ENCODE measurements at places on chromosomes 2 and 18.
A peak's percentile ranks its signal among the peaks of the same experiment; 100 is the strongest.

DNA sequence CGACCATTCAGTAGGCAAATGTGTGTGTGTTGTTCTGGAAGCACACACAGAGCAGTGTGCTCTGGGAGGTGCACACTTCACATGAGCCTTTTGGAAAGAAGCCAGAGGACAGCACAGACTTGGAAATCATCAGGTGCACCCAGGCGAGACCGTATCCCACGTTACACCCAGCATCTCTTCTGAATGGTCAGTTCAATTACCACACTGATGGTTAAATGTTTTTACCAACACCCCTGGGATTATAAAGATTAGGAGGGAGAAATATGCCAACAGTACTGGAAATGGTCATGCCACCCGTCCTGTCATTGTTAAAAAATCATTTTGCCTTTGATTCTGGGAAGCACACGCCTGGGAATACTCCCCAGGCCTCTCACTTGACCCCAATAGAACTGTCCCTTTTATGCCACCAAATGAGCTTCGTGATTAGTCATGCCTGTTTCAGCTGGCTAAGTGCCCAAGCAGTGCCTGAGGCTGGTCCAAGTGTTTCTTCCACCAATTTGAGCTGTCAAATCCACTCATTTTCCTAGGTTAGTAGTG lies 183.7 kb downstream of the NRP2 start:
- DNase-seq, result peak; percentile 88

GRCh38 chr2:67840460-67841068 lies 222.2 kb downstream of the C1D start:
- peak; percentile 72 for DNase-seq

GRCh38 chr18:36017232-36017631 lies 44.8 kb downstream of the RMP24 start:
- no peak for DNase-seq

DNA sequence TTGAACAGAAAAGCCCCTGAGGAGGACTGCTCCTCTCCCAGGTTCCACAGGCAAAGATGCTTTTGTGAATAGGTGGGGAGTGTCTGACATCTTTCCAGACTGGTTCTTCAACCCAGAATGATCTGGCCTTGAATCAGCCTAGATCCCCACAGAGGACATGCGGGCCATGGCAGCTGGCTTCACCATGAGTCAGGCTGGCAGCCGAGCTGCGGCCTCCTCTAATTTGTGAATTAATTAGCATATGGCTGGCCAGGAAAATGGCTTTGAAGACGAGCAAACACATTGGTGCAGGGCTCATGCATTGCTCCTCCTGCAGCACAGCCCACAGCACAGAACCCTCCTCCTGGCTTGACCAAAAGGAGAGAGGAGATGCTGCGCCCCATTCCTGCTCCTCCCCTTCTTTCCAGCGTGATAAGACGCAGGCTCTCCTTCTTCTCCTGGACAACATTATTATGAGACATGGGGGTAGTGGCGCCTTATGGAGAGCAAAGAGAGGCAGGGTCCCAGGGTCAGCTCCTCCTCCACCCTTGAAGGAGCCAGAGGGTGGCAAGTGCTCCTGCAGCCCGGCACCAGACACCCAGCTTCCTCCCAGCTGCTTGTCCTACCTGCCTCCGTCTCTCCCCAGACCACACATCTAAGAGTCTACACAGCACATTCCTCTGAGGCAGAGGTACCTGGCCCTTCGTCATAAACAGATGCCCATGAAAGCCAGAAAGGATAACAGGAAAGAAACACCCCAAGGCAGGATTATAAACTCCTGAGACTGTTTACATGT lies 66.7 kb downstream of the EDAR start:
- DNase-seq, result no peak

DNA sequence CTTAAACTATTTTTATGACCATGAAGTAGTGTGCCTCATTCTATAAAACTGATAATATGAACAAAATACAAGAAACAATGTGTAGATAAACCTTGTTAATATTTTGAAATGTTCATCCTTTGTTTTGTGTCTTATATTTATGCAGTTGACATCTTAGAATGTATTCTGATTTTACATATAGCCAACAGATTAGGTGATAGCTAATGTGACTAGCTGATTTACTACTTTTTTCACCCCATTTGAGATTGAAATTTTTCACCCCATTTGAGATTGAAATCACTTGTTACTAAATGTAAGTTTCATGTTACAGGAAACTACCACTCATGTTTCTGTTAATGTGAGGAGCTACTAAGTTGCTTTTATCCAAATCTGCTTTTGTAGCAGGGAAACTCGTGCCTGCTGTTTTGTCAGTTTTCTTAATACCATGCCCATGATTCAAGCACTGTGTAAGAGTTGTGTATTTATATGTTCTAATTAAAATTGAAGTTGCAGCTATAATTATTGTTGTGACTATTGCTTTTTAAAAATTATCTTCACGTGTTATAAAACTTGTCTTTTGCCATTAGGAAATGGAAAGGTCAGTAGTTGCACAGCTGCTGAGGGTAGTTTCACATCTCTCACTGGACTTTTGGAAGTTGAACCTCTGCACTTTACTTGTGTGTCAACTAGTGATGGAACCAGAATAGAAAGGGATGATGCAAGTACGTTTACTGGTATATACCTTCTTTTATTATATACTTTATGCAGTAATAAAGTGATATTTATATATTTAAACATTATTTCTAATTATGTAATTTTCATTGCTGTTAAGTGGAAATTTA lies 96.6 kb downstream of the BIRC6 start:
- no peak for DNase-seq

DNA sequence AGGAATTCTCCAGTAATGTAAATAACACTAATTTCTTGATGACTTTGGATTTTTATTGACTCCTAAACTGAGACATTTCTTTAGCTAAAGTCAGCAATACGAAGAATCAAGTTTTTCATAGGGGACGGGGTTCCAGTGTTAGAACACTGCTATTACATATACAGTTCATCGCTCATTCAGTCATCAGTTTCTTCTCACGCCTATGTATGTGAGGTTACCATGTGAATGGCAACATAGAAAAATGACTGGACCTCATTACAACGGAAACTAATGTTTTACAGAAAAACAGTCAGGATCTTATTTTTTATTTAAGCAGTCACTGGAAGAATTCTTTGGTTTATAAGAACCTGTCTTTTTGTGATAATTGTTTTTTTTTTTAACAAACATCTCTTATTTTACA lies 56.4 kb downstream of the THADA start:
- no peak for DNase-seq

- DNase-seq, result no peak
These were observed 8.0 kb upstream of the ZC3H8 start for GRCh38 chr2:112262876-112263275.

DNA sequence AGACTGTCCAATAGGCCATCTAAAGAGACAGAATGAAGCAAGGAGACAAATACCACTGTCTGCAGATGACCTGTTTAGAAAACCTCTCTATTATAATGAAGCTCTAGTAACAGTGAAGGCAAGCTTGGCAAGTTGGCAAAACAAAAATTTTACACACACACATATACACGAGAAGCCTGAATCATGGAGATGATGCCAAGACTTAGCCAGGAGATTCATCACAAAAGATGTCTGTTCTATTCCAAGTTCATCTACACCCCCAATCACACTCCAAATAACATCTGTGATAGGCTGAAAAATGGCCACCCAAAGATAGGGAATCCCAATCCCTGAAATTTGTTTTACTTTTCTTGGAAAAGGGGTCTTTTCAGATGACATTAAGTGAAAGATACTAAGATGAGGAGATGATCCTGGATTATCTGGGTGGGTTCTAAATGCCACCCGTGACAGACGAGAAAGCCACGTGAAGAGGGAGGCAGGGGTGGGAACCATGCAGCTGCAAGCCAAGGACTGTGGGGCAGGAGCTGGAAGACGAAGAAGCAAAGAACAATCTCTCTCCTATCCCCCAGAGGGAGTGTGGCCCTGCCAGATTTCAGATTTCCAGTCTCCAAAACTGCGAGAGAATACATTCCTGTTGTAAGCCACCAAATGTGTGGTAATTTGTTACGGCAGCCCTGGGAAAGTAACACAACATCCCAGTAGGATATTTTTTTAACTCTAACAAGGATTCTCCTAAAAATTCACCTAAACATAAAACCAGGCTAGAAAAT lies 20.0 kb downstream of the HDLBP start:
- DNase-seq, result no peak

DNA sequence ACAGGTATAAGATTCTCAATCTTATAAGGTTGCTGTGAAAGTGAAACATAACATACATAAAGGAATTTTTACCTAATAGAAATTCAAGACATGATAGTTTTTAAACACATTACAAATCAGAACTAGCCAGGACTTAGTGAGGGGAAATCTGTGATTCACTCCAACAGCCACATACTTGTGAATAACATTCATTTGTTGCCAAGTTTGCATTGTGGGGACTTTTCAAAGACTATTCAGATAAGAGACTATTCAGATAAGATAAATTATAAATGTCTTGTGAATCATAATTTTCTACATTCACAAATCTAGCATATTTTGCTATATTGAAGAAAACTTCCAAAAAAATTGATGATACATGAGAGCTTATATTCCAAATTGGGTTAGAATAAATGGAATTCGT lies 345.3 kb upstream of the CDH20 start:
- DNase-seq, result no peak

- DNase-seq, result no peak
These were observed 141.8 kb upstream of the ALKAL2 start for GRCh38 chr2:429575-430254.

DNA sequence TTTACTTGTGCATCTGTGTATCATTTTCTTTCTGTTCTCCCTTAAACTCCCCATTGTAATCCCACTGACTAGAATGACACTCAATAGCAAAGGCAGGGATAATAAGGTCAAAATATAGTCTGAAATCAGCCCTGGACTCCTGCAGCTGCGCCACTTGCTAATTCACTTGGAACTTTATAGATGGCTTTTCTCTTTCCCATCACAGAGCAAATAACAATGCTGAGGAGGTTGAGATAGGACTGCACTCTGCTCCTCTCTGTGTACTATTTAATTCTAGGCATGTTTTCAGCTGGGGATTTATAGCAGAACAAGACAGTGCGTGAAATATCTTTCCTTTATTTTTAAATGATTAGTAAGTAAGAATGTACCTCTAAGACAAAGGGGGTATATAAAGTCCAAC lies 324.2 kb downstream of the LNPK start:
- no peak for DNase-seq

DNA sequence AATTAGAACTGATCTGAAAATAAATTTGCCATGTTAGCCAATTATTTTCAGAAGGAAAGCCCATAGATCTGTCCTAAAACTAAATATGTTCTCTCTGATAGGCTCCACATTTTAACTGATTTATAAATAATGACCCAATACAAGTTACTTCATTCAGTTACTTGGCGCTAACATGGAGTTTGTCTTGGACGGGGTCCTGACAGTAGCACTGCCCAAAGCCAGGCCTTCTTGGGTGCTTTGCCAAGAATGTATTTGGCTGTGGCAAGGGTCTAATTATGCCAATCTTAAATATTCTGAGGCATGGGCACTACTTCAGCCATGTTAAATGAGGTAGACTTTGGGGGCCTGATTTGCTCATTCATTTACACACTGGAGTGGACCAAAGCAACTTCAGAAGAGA lies 135.0 kb upstream of the PKDCC start:
- no peak for DNase-seq

- no peak for DNase-seq
These were observed 75.4 kb downstream of the CD8B2 start for GRCh38 chr2:106562268-106563186.

DNA sequence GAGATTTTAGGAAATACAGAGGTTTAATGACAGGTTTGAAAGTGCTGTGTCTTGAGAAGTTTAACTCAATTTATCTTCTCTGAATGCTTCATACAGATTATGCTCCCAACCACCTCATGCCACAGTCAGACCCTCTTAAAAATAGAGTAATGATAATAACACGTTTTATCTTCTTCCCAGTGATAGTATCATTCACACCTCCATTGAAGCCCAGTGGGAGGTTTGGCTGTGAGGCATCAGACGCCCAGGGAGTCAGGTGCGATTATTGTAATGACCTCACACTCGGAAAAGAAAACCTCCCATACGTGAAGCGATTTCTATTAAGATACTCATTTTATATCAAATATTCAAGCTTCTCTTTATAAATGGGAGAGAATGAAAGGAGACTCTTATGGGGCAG lies 366.3 kb downstream of the SETBP1 start:
- DNase-seq, result no peak

DNA sequence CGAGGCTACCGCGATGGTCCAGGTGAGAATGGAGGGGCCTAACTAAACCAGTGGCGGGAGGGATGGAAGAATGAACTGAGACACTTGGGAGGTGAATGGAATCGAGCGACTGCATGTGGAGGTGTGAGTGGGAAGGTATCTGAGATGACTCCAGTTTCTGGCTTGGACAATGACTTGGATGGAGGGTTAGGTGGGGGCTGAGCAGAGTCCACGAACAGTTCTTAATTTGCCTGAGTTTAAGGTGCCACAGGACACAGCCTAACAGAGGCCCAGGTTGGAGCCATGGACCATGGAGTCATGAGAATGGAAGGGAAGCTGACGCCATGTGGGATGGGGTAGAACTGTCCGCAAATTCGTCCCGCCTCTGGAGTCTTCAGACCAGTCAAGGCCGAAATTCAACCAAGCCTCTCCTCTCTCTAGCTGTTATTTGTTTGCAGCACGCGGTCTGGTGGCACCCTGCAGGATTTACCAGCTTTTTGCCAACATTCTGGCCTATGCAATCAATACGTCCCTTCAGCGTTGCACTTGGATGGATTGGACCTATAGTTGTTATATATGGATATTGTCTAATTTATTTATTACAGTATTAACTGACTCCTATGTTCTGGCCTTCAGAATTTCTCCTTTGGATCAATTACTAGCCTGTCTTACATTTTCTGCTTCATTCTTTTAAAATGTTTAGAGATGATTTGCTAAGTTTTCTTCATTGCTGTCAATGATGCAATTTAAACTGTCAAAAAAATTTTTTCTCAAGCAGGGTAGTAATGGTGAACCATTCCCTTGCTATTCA lies 940 bp upstream of the BOLA3 start:
- no peak for DNase-seq

GRCh38 chr2:128584296-128584890 lies 265.7 kb upstream of the HS6ST1 start:
- no peak for DNase-seq

DNA sequence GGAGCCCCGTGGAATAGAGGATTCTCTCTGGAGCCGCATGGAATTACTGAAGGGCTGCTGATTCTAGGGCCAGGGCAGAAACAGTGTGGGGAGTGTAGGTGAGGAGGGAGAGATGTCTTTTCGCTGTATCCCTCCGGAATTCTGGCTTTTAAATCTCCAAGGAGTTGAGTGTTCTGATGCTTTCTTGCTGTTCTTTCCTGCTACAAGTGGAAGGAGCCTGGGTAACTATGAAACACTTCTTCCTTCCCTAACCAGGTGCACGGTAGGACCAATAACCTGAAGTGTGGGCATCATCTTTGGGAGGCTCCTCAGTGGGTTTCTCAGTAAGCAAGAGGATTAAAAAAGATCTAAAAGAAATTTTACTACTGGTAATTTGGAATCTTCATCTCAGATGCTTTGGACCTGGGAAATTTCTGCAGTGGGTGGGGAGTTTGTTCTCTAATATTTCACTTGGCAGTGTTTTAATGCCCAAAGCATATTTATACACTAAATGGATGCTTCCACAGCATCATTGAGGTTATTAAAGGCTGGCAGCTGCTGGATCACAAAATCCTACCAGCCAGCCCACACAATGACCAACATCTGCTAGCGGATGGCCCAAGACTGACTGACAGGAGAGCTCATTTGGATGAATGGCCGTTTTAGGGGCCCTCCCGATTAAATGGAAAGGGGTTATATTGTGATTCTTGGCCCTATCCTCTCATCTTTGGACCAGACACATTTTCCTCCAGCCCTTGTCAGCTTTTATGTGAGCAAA lies 2.1 kb downstream of the EML6 start:
- DNase-seq, result no peak

- DNase-seq, result no peak
These were observed 89.6 kb downstream of the ACAA2 start for GRCh38 chr18:49723648-49724180.

GRCh38 chr2:145638675-145639074 lies 1118.8 kb upstream of the ZEB2 start:
- DNase-seq, result no peak
